ENCODE measurements at places on chromosomes 3 and 15.

DNA sequence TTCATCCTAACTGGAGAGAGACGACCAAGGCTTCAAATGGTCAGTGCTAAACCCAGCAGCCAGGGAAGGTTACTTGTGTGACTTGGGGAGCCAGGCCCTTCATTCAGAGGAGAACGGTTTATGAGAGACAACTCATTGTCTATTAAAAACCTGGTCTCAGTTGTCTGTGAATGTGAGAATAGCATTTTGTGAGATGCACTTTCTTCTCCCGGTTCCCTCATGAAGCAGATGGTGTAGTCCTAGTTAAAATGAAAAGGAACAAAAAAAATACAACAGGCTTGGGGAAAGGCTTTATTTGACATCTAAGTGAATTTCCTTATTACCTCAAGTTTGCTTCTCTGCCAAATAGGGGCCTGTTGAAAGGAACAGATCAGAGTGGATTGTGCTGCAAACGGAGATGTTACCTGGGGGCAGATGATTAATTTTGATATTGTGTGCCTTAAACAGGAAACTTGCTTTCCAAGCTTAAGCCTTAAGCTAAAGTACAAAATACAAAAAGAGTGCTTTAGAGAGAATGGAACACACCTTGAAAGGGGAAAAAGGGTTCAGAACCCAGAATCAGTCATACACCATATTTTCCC lies 202.7 kb upstream of the BHLHE40 start:
- no peak for DNase-seq

GRCh38 chr3:71874618-71875017 lies 89.7 kb upstream of the PROK2 start:
- no peak for DNase-seq

DNA sequence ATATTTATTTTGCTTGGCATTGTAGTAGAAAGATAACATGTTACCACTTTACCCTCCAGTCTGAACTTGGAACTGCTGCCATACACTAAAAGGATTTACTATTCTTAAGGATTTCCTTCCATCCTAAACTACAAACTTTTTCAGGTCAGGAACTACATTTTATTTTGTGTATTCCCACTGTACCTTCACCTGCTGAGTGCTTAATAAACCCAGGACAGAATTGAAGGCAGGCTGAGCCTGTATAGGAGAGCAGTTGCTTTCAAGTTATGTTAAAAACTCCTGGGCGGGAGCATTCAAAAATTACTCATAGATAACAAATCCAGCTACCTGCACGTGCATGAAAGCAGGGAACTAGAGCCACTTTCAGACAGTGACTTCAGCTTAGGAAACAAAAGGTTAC lies 58.3 kb downstream of the CACNA1D start:
- DNase-seq: no peak

- no peak for DNase-seq
Measured at GRCh38 chr3:82800248-82800647, 1038.8 kb upstream of the GBE1 start.

- DNase-seq: no peak
Measured at GRCh38 chr3:141796081-141796888, 33.1 kb downstream of the GRK7 start.

GRCh38 chr15:70558406-70559264 lies 204.7 kb downstream of the UACA start:
- DNase-seq: no peak

DNA sequence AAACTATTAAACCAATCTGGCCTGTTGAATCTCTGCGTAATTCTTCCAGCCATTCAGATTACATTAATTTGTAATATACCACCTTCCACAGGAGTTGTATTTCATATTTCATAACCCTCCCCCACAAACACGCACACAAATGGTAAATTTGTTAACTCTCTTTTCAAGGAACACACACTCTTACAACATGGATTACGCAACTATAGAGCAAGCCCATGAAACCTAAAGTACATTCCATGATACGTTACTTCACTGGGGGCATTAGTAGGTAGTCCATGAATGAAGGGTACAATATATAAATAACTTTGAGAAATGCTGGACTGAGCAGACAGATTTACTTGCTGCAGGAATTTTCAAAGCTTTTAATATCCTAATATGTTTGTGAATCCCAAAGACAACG lies 65.0 kb downstream of the TRIM69 start:
- no peak for DNase-seq

GRCh38 chr3:184377882-184378445 lies at the start of gene THPO:
Gene THPO, minus strand, starts transcription at chr3:184378207. Its CDS starts 1,948 bp downstream, at chr3:184376259.
- DNase-seq: peak; percentile 65

- DNase-seq: peak; percentile 47
Measured at GRCh38 chr15:59166601-59167265, 39.9 kb upstream of the LDHAL6B start.

DNA sequence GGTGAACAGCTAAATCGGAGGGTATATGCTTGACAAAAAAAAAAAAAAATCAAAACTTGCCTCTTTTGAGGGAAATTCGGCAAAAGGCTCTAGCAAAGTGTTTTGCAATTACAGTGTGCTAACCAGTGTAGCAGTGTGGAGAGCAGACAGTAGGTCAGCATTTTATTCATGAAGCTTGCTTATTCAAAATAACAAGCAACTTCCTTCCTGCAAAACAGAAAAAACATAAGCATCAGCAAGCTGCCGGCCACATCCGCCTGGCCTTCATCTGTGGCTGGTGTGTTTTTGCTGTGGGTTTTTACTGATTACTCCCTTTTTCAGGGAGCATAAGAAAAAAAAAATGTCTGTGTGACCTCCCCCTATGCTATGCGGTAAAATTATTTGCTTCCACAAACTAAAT lies 434.1 kb downstream of the OCA2 start:
- DNase-seq: no peak

DNA sequence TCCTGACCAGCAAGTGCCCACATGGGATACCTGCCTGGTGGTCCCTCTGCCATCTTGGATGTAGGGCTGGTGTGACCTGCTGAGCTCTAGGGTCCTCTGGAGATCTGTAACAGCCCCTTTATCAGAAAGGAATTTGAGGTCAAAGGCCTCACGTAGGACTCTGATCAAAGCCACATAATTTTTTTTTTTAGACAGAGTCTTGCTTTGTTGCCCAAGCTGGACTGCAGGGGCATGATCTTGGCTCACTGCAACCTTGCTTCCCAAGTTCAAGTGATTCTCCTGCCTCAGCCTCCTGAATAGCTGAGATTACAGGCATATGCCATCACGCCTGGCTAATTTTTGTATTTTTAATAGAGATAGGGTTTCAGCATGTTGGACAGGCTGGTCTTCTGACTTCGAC lies 9.5 kb downstream of the ITGB5 start:
- DNase-seq: no peak

DNA sequence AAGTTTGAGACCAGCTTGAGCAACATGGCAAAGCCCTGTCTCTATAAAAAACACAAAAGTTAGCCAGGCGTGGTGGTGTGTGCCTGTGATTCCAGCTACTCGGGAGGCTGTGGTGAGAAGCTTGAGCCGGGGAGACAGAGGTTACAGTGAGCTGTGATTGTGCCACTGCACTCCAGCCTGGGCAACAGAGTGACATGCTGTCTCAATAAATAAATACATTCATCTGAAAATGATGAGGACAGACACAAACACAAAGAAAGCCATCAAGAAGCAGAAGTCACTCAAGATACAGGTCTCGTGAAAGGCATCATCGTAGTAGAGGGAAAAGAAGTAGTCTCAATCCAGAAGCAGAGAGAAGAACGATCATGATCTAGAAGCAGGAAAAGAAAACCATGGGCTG lies 18.1 kb downstream of the AP3S2 start:
- no peak for DNase-seq

- no peak for DNase-seq
Measured at GRCh38 chr3:189863031-189863430, 231.8 kb downstream of the TP63 start.

- DNase-seq: no peak
Measured at GRCh38 chr15:74179101-74179841, 5.8 kb downstream of the ISLR start.

DNA sequence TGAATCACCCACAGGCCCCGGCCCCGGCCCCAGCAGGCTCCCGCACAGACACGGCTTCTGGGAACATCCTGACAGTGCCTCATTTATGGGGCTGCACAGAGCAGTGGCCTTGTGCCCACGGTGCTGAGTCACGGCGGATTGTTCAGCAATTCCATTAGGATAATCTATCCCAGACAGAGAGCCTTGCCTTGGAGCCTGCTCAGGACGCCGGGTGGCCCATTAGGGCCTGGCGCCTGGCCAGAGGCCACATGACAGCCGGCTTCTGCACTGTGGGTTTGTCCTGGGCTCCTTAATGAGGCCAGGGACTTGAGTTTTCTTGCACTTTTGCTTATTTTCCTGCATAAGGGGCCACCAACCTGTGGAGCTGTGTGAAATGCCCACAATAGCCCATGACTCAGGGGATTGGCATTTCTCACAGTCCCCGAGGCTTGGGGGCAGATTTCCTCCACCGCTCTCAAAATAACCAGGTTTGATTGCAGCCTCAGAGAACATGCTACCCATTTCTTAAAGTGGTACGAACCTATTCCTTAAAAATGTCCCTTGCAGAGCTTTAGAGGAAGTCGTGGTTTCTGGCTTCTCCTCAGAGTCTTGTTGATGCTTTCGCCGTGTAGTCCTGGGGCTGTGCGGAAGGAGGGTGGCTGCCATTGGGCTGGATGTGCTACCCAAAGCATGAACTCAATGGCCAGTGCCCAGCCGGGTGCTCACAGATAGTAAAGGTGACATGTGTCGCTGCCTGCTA lies 19.0 kb downstream of the SYNM start:
- no peak for DNase-seq

- no peak for DNase-seq
Measured at GRCh38 chr3:29267226-29267625, 13.6 kb upstream of the RBMS3 start.

DNA sequence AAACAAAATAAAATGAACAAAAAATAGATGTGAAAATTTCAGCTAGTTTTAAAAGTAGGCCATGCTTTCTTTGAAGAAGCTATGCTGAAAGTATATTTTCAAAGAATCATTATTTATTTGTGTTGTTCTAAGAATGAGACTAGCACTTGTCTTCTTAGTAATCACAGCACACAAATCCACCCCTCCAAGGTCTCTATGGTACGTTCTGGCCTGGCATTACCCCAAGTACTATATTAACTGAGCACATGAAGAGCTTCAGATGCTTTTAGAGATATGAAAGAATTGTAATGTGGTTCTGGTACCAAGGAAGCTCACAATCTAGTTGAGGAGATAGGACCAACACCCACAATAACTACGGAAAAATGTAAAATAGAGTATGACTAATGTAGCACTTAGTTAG lies 416.5 kb downstream of the PLCL2 start:
- no peak for DNase-seq

DNA sequence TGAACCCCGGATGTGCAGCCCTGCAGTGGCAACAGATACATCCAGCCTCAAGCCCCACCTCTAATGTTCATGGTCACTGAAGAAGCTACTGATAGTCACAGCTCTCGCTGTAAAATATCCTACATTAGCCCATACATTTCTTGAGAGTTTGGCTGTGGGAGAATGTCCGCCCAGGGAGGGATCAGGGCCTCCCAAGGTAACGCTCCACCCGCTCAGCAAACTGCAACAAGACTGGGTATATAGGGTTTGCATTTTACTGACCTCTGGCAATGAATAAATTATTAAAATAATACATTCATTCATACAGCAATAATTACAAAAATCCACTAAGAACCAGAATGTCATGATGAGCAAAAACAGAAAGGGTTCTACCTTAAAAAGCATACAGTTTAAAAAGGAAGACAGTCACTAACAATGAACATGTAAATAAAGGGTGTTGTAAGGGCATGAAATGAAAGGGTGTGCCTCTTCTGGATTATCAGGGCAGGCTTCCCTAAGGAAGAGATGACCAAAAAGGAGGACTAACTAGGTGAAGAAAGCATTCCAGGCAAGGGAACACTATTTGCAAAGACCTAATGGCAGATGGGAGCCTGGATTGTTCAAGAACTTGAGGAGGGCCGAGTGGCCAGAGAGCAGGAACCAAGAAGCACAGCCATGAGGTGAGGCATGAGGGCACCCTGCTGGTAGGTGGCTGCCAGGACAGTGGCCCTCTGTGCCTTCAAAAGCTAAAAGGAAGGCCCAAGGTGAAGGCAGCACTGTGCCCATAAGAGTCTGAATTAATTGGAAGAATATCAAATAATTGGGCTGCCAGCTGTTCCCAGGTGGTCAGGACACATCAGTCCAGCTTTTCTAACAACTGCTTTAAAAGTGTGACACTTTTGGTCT lies 28.1 kb upstream of the CTDSPL start:
- no peak for DNase-seq

DNA sequence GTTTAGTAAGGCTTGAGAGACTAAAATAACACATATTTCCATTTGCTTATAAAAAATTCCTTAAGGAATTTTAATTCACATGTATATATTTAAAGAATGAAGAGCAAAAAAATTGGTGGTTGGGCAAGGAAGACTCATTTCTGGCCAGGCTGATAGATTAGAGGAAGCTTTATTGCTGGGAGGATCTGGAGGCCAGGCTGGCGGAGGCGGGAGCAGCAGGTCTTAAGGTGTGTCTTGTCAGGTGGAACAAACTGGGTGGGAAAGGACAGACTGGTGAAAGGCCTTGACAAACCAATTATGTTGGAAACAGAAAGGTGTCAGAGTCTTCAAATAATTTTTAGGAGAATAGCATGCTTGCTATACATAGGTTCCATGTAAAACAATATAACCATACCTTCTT lies 124.7 kb downstream of the EPHA3 start:
- no peak for DNase-seq

DNA sequence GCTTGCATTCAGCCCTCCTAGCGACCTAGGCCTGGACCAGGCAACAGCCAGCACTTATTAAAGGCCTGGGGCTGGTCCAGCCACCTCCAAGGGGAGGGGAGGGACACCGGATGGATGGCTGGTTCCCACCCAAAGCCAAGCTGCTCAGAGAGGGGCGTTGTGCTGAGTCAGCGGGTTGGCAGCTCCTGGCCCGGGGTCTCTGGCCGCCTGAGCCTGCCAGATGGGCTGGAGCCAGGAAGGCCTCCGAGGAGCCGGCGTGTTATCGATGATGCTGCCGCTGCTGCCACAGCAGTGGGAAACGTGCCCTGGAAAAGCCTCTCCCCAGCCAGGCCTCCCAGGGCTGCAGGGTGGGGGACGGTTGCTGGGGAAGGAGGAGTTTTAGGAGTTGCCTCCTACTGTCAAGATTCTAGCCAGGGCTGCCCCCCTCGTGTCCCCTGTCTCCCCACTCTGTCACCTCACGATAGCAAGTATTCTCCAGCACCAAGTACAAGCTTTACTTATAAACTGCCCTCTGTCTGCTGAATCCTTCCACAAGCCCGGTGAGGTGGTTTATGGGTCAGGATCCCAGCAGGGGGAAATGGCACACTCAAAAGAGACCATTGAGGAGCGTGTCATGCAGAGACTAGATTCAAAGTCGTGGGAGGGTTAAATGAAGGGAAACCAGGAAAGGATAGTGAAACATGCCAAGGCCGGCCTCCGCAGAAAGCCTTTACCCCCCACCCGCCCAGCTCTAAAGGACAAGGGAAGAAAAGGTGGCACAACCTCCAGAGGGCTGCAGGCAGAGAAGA lies 43.2 kb upstream of the TSEN2 start:
- no peak for DNase-seq

- no peak for DNase-seq
Measured at GRCh38 chr3:66133050-66133757, 87.6 kb upstream of the SLC25A26 start.

- DNase-seq: no peak
Measured at GRCh38 chr3:12458901-12459300, 25.4 kb upstream of the TSEN2 start.

- DNase-seq: no peak
Measured at GRCh38 chr3:60504827-60505457, 746.3 kb downstream of the FHIT start.

All from NCI-H510A (cell line).